ENCODE measurements at places on chromosomes 16 and 17. TPM values are rescaled to one million over a fixed set of nuclear protein-coding genes. Genes with fewer than 3 reads are reported as not detected.

The COPZ2 gene
- 1.2 TPM for total RNA-seq

The OTOA gene
- 0.69 TPM for total RNA-seq

The PRSS33 gene
- total RNA-seq, result not detected

The MYH11 gene
- 0.23 TPM for total RNA-seq

The RPL13 gene
- 1,685 TPM for total RNA-seq

The SEZ6L2 gene
- 88.1 TPM for total RNA-seq

The FAM171A2 gene
- total RNA-seq, result 51.4 TPM

The NFAT5 gene
- 25.8 TPM for total RNA-seq

The MPV17L gene
- 17.1 TPM for total RNA-seq
